ENCODE measurements at places on chromosomes 6 and 20. TPM values are rescaled to one million over a fixed set of nuclear protein-coding genes. Genes with fewer than 3 reads are reported as not detected.

- peaks cover 95% of the 10 kb centered on the region for H3K27me3 ChIP-seq
- H3K4me1 ChIP-seq: no peaks in the 10 kb centered on the region
Measured at GRCh38 chr6:28742668-28743270, 181.0 kb downstream of the TRIM27 start.

GRCh38 chr6:7148100-7148822 lies 40.5 kb downstream of the RREB1 start:
- H3K27me3 ChIP-seq: no peaks in the 10 kb centered on the region
- peaks cover 86% of the 10 kb centered on the region for H3K4me1 ChIP-seq
- DNase-seq: no peak
- H3K36me3 ChIP-seq: no peaks in the 10 kb centered on the region
- no peak overlapping the region for H3K4me3 ChIP-seq

GRCh38 chr6:162913206-162913605 lies 185.4 kb downstream of the PACRG start:
- H3K36me3 ChIP-seq: no peaks in the 10 kb centered on the region
- no peak overlapping the region for H3K4me3 ChIP-seq
- H3K27ac ChIP-seq: no peak overlapping the region
- no peaks in the 10 kb centered on the region for H3K27me3 ChIP-seq

DNA sequence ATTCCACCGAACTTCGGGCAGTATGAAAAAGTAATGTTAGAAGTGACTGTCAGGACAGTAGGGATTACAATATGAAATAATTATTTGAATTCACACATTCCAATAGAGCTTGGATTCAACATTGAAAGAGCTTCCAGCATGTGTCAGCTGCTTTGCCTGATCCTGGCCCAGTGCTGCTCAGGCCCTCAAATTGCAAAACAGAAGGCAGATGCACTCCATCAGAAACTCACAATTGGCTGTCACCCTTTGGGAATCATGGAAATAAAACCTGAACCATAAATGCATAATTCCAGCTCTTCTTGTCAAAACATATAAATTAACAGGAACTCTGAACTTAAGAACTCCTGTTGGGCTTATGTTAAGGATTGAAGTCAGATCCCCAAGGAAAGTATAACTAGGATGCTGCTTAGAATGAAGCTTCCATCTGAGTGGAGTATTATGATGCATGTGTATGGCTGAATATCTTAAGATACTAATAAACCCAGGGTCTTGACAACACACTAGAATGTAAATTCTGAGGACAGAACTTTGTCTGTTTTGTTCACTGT lies 1.8 kb upstream of the NDUFAF4 start:
- peaks cover 7% of the 10 kb centered on the region for H3K36me3 ChIP-seq
- H3K4me1 ChIP-seq: peaks cover 35% of the 10 kb centered on the region
- H3K27me3 ChIP-seq: peaks cover 4% of the 10 kb centered on the region
- no peak for DNase-seq
- H3K4me3 ChIP-seq: no peak overlapping the region

GRCh38 chr6:36659271-36659670 lies 19.2 kb upstream of the CDKN1A start:
- H3K27ac ChIP-seq: no peak overlapping the region

DNA sequence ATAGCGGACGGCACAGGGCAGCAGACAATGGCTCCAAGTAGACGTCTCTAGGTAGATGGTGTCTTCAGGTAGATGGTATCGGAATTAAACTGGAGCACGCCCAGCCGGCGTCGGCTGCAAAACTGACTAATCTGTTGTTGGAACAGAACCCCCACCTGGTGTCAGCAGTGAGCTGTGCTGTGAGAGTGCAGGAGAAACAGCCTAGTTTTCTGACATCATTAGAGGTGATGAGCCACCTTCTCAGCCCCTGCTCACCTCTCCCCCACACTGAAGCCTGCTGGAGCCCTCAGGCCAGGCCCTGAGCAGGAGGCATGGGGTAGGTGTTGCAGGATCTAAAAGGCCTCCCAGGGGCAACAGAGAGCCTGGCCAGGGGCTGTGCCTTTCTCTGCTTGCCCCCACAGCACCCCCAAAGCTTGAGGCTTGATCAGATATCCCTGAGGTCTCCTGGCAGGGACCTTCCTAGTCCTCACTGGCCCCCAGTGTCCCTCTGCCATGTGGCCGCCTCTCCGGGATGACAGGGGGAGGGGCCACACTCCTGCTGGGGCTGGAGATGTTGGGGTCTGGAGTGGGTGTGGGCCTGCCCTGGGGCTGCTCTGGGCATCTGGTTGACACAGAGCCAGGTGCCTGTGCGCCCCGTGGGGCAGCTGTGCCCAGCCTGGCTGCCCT lies 6.9 kb upstream of the HELZ2 start:
- H3K27ac ChIP-seq: no peak overlapping the region
- H3K4me1 ChIP-seq: peaks cover 4% of the 10 kb centered on the region
- H3K4me3 ChIP-seq: no peak overlapping the region
- DNase-seq: no peak
- H3K27me3 ChIP-seq: no peaks in the 10 kb centered on the region
- H3K36me3 ChIP-seq: no peaks in the 10 kb centered on the region

DNA sequence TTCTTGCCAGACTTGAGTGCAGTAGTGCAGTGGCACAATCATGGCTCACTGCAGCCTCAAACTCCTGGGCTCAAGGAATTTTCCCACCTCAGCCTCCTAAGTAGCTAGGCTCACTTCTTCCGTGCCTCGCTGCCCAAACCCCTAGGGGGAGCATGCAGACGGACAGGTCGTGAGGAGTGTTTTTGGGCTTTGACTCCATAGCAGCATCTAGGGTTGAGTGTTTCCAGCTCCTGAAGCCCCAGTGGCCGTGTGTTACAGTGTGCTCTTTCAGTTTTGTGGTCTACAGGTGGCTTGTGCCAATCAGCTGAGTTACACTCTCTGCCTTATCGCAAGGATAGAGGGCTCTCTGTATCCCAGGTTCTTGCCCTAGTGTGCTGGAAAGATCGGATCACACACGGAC lies 33.4 kb downstream of the NCOA3 start:
- no peaks in the 10 kb centered on the region for H3K27me3 ChIP-seq
- no peak overlapping the region for H3K27ac ChIP-seq
- no peak for DNase-seq
- H3K36me3 ChIP-seq: no peaks in the 10 kb centered on the region

GRCh38 chr6:36605143-36605542 lies 11.0 kb downstream of the SRSF3 start:
- H3K4me3 ChIP-seq: no peak overlapping the region
- H3K4me1 ChIP-seq: peaks cover 90% of the 10 kb centered on the region
- no peaks in the 10 kb centered on the region for H3K27me3 ChIP-seq

- no peak for DNase-seq
- H3K36me3 ChIP-seq: no peaks in the 10 kb centered on the region
- no peak overlapping the region for H3K4me3 ChIP-seq
- H3K27me3 ChIP-seq: no peaks in the 10 kb centered on the region
- no peak overlapping the region for H3K27ac ChIP-seq
- H3K4me1 ChIP-seq: peaks cover 28% of the 10 kb centered on the region
Measured at GRCh38 chr6:118890997-118891790, 2.8 kb upstream of the ASF1A start.

DNA sequence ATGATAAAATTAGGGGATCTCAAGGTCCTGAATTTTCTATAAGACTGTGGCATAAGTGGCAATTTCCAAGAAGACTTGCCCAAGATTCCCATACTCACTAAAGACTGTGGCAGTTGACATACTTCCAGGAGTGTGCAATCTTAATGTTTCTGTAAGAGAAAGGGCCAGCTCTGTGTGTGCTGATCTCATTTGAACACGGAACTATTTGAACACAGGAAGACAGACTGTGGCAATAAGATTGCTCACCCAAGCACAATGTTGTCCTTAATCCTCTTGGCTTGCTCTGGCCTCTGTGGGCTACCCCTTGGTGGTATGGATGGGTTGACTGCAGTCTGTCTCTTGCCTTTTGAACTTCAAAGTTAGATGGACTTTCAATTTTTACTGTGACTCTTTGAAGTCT lies 151.4 kb downstream of the PHF3 start:
- H3K27ac ChIP-seq: no peak overlapping the region
- H3K4me3 ChIP-seq: no peak overlapping the region
- H3K27me3 ChIP-seq: peaks cover 9% of the 10 kb centered on the region

DNA sequence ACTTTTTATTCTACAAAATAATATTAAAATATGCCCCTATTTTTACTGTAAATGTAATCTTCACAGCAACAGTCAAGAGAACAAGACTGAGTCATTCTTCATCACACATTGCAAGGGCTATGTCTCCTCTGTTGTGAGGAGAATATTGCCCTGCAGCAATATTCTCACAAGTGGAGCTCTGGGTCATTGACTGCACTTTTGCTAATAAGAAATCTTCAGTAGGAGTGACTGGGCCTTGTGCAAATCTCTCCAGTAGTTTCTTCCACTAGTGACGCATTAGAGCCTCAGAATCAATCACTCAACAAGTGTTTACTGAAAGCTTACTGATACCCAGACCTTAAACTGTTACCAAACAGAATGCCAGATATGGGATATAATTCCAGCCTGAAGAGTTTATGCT lies 49.1 kb downstream of the LAMA2 start:
- peaks cover 22% of the 10 kb centered on the region for H3K36me3 ChIP-seq
- H3K4me3 ChIP-seq: no peak overlapping the region
- no peak for DNase-seq

DNA sequence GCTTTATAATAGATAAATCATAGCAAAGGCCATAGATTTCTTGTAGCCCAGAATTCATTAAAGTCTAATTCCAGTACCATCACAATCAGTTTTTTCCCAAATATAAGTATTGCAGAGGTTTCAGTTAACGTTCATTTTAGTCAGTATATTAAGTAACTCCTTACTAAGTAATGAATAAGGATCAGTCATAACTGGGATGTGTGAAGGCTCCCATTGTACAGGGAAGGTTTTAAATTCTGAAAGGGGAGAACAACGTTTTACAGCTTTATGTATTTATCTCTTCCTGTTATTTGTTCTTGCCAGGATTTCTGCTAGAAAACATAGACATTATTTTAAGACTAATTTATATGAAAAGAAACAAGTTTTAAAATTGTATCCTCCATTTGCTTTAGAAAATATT lies 215.5 kb upstream of the LAMP5 start:
- H3K4me1 ChIP-seq: peaks cover 24% of the 10 kb centered on the region
- H3K27ac ChIP-seq: no peak overlapping the region
- no peaks in the 10 kb centered on the region for H3K27me3 ChIP-seq

GRCh38 chr6:37793067-37793466 lies 26.5 kb upstream of the ZFAND3 start:
- no peak overlapping the region for H3K4me3 ChIP-seq
- H3K4me1 ChIP-seq: peaks cover 13% of the 10 kb centered on the region
- DNase-seq: no peak
- no peaks in the 10 kb centered on the region for H3K36me3 ChIP-seq

- DNase-seq: no peak
- no peak overlapping the region for H3K27ac ChIP-seq
- no peaks in the 10 kb centered on the region for H3K36me3 ChIP-seq
Measured at GRCh38 chr6:154249499-154250298, 106.9 kb downstream of the IPCEF1 start.

DNA sequence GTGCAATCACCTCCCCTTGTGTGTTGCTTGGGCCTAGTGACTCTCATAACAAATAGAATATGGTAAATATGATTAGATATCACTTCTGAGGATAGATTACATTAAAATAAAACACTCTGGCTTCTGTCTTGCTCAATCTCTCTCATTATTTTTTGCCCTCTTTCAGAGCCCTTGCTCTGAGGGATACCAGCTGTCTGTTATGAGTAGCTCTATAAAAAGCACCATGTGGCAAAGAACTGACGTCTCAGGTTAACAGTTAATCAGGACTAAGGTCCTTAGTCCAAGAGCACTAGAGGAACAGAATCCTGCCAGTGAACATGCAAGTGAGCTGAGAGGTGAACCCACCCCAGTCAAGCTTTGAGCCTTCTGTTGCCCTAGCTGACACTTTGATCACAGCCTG lies 402.2 kb upstream of the HTR1E start:
- H3K4me1 ChIP-seq: no peaks in the 10 kb centered on the region
- no peak overlapping the region for H3K27ac ChIP-seq
- no peaks in the 10 kb centered on the region for H3K27me3 ChIP-seq
- DNase-seq: no peak
- no peak overlapping the region for H3K4me3 ChIP-seq

GRCh38 chr6:130326496-130326895 lies 39.3 kb upstream of the TMEM200A start:
- no peak overlapping the region for H3K4me3 ChIP-seq
- H3K27me3 ChIP-seq: no peaks in the 10 kb centered on the region
- no peak overlapping the region for H3K27ac ChIP-seq

GRCh38 chr20:26205350-26205749 lies 508.7 kb upstream of the ZNF337 start:
- no peak overlapping the region for H3K4me3 ChIP-seq
- peaks cover 19% of the 10 kb centered on the region for H3K4me1 ChIP-seq
- H3K27me3 ChIP-seq: peaks cover 22% of the 10 kb centered on the region
- DNase-seq: no peak
- H3K27ac ChIP-seq: no peak overlapping the region

GRCh38 chr6:105336986-105337385 lies 65.9 kb downstream of the PREP start:
- no peak overlapping the region for H3K27ac ChIP-seq
- H3K4me1 ChIP-seq: no peaks in the 10 kb centered on the region
- peak; percentile 26 for DNase-seq
- no peaks in the 10 kb centered on the region for H3K27me3 ChIP-seq

DNA sequence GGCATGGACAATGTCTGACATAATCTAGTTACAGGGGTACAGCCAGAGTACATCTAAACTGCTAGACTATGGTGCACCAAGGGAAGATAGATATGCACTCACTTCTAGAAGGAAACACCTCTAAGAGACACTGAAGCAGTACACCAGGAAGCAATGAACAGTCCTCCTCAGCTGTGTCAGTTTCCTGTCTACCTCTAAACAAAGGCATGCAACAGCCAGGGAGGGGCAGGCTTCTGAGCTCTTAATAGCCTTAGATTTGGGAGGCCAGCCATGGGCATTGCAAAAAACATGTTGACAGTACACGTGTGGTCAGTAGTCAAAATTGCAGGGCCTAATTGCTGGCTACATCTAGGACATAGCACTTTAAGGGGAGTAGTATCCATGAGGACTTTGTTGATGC lies 21.4 kb downstream of the CRYBG1 start:
- DNase-seq: no peak
- H3K4me1 ChIP-seq: no peaks in the 10 kb centered on the region
- no peaks in the 10 kb centered on the region for H3K27me3 ChIP-seq
- H3K27ac ChIP-seq: no peak overlapping the region

- no peak overlapping the region for H3K27ac ChIP-seq
- H3K27me3 ChIP-seq: no peaks in the 10 kb centered on the region
- H3K36me3 ChIP-seq: no peaks in the 10 kb centered on the region
- H3K4me1 ChIP-seq: no peaks in the 10 kb centered on the region
- no peak for DNase-seq
Measured at GRCh38 chr6:108009894-108010293, 51.9 kb upstream of the SEC63 start.

SLC4A11 gene
- total RNA-seq: not detected

C20orf141 gene
- total RNA-seq: not detected

ENTPD6 gene
- 44.0 TPM for total RNA-seq

TNXB gene
- 392 TPM for total RNA-seq

HMGN4 gene
- total RNA-seq: 80.2 TPM

GPR63 gene
- 0.83 TPM for total RNA-seq

TMEM74B gene
- 2.1 TPM for total RNA-seq

HLA-DQB2 gene
- 1.7 TPM for total RNA-seq

BTN1A1 gene
- total RNA-seq: not detected

NMBR gene
- total RNA-seq: not detected
